ENCODE measurements at places on chromosomes 11 and 22.

DNA sequence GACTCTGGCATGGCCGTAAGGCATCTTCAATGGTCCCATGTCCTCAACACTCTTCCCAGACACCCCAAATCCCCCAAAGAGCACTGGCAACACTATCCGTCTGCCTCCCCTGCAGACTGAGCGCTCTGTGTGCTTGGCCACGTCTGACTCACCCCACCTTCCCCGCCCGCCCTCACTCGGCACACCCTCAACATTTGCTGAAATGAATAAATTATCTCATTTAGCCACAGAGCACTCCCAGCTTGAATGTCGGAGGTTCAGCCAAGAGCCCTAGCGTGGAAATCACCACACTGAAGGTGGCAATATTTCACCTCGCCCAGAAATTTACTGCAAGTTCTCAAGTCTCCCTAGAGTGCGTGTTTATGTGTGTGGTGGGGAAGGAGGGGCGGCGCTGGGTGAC is 46.6 kb upstream of the TCF20 start:
- peak; percentile 51 for DNase-seq

GRCh38 chr11:12126344-12127019 is 16.1 kb downstream of the MICAL2 start:
- DNase-seq, result no peak

DNA sequence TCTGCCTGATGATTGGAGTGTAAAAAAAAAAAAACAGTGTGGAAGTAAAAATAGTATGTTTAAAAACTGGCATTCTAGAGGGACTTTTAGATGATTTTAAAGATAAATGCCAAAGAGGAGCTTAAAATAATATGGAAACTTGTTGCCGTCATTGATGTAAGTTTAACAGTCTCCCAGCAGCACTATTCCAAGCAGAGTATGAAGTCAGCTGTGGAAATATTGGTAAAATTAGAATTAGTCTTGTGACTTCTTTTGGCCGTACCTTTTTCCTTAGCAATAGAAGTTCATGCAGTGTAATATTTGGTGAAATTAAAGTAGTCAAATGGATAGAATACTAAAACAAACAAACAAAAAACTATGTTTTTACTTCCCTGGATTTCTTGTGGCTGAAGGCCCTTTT is 134.9 kb downstream of the METTL15 start:
- no peak for DNase-seq

DNA sequence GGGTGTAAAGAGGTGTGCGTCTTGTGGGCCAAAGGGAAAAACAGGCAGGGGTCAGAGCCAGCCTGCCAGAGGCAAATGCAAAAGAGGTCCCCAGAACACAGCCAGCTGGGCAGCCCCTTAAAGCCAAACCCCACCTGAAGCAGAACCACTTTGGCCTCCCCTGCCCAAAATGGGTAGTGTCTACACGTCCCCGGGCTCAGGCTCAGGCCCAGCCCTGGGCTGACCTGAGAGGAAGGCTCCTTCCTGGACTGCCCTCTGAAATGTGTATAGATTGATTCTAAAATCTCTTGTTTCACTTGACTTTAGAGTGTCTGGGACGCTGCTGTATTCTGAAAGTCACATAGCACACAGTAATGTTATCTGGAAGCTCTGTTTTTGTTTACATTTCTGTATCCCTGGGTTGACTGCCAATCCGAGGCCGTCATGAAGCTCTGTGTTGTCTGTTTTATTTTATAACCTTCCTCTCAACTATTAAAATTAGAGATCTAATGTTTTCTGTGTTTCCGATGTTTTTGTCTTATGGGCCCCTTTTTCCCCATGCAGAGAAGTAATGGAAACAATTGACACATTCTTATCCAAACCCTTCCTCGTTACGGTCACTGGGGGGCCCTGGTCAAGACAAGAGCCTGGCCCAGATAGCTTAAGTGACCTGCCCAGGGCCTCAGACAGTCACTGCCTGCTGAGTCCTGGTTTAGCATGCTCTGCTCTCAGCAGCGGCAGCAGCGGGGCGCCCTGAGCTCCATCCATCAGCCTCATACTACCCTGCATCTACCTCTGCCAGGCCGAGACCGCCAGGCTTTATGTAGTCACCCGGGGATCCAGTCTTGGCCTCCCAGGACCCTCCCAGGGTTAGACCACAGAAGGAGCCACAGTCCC is 10.1 kb downstream of the OVOL1 start:
- DNase-seq, result no peak

DNA sequence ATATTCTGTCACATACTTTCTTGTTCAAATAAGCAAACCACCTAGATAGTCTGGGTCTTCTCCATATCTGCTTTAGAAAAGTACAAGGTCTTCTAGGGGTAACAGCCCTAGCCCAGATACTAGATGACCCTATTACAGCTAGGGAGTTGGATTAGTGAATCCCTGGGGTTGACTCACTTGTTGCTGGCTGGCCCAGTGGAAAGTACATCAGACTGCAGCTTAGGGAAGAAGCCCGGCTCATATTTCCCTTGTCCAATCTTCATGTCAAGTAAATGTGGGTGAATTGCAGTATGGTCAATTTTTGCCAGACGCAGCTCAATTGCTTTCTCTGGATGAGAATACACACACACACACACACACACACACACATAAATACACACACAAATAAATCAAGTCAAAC is 79.1 kb upstream of the SCUBE2 start:
- no peak for DNase-seq

DNA sequence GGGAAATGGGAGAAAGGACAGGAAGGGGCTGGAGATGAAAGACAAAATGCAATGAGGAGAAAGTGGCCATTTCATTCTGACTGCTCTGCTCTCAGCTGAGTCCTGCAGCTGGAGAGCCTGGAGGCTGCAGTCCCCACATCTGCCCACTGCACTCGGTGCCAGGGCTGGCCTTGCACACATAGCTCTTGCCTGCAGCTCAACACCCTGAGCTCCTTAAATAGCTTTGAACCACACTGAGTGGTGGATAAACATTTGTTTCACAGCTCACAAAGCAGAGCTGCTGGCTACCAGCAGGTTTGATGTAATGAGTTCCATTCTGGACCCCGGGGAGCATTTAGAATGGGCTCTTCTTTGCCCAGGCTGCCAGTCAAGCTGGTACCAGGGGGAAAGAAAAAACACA is 426.1 kb upstream of the CADM1 start:
- DNase-seq, result peak; percentile 60

DNA sequence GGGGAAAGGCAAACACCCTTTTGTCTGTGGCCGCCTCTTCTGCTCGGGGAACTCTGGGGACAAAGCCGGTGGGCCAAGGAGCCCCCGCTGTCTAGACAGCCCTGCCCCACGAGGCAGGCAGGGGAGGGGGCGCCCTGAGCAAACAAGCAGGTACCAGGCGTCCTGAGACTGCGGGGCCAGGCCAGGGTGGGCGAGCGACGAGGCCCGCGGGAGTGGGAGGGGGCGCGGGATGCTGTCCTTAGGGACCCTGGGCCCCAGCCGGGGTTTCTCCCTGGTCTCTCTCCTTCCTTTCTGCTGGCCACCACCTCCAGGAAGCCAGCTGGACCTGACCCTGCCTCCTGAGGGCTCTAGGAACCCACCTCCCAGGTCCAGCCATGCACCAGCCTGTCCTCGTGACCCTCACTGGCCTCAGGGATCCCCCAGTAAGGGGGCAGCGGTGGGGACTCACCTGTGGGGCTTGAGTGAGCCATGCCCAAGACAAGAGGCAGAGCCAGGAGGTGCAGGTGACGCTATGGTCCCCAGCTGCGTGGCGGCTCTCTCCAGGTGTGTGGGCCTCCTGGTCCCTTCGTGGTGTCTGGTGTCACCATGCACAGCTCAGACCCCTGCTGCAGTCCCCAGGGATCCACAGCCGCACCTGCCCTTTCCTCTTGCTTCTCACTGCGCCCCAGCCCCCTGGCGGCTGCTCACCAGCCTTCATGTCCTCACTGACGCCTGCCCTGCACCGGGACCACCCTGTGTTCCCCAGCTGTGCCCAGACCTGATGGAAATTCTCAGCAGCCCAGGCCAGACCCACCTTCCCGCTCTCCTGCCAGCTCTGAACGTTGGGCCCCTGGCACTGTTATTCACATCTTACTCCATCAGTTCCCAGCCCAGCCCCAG is 26.5 kb upstream of the MUC5AC start:
- no peak for DNase-seq

DNA sequence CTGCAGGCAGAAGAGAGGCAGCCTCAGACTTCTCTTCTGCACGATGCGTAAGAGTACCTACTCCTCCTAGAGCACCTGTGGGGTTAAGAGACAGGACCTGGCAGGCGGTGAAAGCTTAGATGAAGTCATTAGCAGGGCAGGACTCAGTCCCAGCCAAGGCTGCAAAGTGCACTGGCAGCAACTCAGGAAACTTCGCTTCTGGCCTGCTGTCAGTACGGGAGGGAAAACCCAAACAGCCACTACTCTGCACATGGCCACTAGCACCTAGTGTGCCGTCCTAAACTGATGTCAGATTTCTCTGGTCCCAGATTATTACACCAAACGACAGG is 8.8 kb upstream of the KLHL35 start:
- peak; percentile 54 for DNase-seq

- no peak for DNase-seq
Observed at GRCh38 chr11:93500759-93501158, 42.4 kb downstream of the SMCO4 start.

GRCh38 chr11:114569801-114570200 is 10.1 kb upstream of the NXPE1 start:
- no peak for DNase-seq

Measured in left ventricle myocardium superior (tissue), 1 donor.